G401 (cell line): ENCODE measurements at places on chromosomes 1 and 21. TPM values are rescaled to one million over a fixed set of nuclear protein-coding genes. Genes with fewer than 3 reads are reported as not detected.

RSBN1 gene
- 7.4 and 13.6 TPM in 2 replicates for total RNA-seq

IPO9 gene
- total RNA-seq: 22.9 and 32.7 TPM in 2 replicates

TMEM79 gene
- total RNA-seq: 2.0 and 5.0 TPM in 2 replicates

TNFRSF8 gene
- 0.25 TPM in 1 of 2 replicates, not detected in the other for total RNA-seq

FCRL1 gene
- total RNA-seq: not detected in 2 replicates

PLEKHN1 gene
- 4.3 and 5.5 TPM in 2 replicates for total RNA-seq

ARHGAP29 gene
- 1.2 TPM in 2 replicates for total RNA-seq

TIE1 gene
- not detected in 2 replicates for total RNA-seq

CD1D gene
- total RNA-seq: not detected in 2 replicates

NEK2 gene
- total RNA-seq: 38.2 and 42.5 TPM in 2 replicates

RGS18 gene
- not detected in 2 replicates for total RNA-seq

LYPD8 gene
- not detected in 2 replicates for total RNA-seq

PKN2 gene
- 26.5 and 55.6 TPM in 2 replicates for total RNA-seq

BGLAP gene
- not detected in 2 replicates for total RNA-seq

RGS8 gene
- total RNA-seq: not detected in 2 replicates

TDRD5 gene
- total RNA-seq: not detected in 2 replicates

PRDX6 gene
- 273 and 329 TPM in 2 replicates for total RNA-seq

AMY2A gene
- total RNA-seq: not detected in 2 replicates

SLC35A3 gene
- 18.6 and 28.2 TPM in 2 replicates for total RNA-seq

ZBTB37 gene
- total RNA-seq: 2.3 and 5.2 TPM in 2 replicates

S100B gene
- total RNA-seq: not detected in 2 replicates

FMO3 gene
- total RNA-seq: 0.12 TPM in 1 of 2 replicates, not detected in the other

EVA1B gene
- 46.3 and 91.0 TPM in 2 replicates for total RNA-seq

IFI16 gene
- total RNA-seq: not detected in 2 replicates

PLA2G2F gene
- not detected in 2 replicates for total RNA-seq

NEK7 gene
- 13.6 and 15.6 TPM in 2 replicates for total RNA-seq

NUAK2 gene
- 6.3 and 8.3 TPM in 2 replicates for total RNA-seq
